Spinal cord (tissue), 10 donors: ENCODE measurements at places on chromosomes 4 and X. TPM values are rescaled to one million over a fixed set of nuclear protein-coding genes. Genes with fewer than 3 reads are reported as not detected.

EPGN gene
- 7.8 TPM for total RNA-seq

NDST4 gene
- 23.1 TPM for total RNA-seq

VEGFC gene
- 3.6 TPM for total RNA-seq

DNA sequence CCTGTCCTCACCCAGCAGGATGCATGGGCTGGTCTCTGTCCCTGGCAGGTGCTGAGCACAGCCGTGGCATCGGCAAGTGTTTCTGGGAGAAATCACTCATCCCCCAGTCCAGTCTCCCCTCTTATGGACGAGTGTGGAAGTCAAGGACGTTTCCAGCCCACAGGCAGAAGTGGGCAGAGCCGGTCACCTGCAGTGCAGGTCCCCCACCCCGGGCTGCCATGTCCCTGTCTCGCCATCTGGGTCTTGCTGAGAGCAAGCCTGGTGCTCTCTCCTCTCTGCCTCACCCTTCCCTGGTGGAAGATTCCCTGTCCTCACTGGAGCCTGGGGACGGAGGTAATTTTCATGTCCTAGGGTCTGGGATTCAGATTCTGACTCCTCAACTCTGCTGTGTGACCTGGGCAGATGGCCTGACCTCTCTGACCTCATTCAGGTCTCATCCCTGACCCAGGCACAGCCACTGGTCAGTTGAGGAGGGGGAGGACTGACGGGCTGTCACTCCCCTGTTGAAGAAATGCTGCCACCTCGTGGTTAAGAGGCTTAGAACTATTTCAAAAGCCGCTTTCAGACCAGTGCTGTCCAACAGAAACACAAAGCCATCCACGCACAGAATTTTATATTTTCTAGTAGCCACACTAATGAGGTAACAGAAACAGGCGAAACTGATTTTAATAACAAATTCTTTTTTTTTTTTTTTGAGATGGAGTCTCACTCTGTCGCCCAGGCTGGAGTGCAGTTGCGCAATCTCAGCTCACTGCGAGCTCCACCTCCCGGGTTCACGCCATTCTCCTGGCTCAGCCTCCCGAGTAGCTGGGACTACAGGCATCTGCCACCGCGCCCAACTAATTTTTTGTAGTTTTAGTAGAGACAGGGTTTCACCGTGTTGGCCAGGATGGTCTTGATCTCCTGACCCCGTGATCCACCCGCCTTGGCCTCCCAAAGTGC lies 1.8 kb downstream of the CPZ start:
- no peaks in the 10 kb centered on the region for H3K36me3 ChIP-seq
- peak overlapping the region; percentile 38 for H3K4me3 ChIP-seq
- H3K27ac ChIP-seq, result no peak overlapping the region
- peaks cover 39% of the 10 kb centered on the region for H3K27me3 ChIP-seq
- H3K4me1 ChIP-seq, result peaks cover 32% of the 10 kb centered on the region

- H3K4me3 ChIP-seq, result no peak overlapping the region
- H3K4me1 ChIP-seq, result no peaks in the 10 kb centered on the region
- DNase-seq, result no peak
- H3K27me3 ChIP-seq, result no peaks in the 10 kb centered on the region
- no peaks in the 10 kb centered on the region for H3K36me3 ChIP-seq
Observed at GRCh38 chr4:40200875-40201801, 4.3 kb downstream of the RHOH start.

DNA sequence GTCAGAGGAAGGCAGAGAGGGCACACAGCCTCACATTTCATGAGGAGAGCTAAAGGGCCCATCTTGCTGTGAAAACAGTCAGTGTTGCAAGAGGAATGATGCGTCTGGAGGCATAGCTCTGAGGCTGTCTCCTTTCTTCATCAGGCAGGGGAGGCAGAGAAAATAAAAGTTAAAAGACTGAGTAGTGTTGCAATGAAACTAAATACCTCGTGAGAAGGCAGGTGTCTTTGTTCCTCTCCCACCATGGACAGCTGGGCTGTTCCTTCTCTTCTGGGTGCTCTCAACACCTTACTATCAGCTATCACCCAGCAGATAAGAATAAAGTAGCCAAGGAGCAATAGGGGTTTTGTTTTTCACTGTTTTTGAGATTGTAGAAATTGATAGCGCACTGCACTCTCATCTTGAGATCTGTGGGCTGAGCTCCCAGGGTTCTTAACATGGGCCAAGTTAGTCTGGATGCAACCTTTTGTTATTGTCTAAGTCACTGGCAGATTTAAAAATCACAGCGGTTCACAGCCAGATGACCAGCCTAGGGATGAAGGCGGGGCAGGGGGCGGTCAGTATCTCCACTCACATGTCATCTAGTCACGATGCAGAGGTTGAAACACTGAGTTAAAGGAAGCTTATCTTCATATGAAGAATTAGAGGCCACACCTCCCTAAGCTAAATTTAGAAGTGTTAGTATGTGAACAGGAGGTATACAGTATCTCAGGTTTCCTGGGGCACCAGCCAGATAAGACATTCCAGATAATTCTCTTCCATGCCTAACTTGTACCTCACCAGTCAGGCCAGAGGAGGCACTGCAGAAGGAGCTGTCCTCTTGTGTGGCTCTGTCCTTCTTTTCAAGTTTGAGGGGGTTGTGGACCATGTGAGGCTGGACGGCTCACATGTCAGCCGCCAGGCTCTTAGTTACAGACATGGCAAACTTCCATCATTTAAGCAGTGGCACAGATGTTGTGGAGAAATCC lies 36.9 kb downstream of the PARM1 start:
- DNase-seq, result no peak
- H3K27me3 ChIP-seq, result no peaks in the 10 kb centered on the region
- no peaks in the 10 kb centered on the region for H3K36me3 ChIP-seq
- H3K4me3 ChIP-seq, result no peak overlapping the region
- no peaks in the 10 kb centered on the region for H3K4me1 ChIP-seq
- no peak overlapping the region for H3K27ac ChIP-seq

DNA sequence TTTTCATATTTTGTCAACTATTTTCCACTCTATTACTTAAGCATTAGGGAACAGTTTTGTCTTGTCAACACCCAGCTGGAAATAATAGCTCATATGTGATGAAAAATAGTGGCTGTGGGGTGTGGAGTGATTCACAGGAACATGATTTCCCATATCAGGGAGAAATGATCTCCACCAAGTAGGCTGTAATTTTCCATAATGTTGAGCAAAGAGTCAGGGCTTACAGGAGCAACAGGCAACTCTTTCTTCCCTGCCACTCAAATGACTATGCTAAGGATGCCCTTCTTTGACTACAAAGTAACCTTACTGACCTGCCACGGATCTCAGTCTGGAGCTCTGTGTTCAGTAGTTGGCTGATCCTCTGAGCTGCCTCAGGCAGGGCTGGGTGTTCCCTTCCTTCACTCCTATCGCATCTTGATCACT lies 90.0 kb upstream of the GATB start:
- DNase-seq, result no peak
- H3K4me3 ChIP-seq, result no peak overlapping the region
- H3K36me3 ChIP-seq, result no peaks in the 10 kb centered on the region
- H3K27me3 ChIP-seq, result no peaks in the 10 kb centered on the region
- H3K27ac ChIP-seq, result no peak overlapping the region
- H3K4me1 ChIP-seq, result no peaks in the 10 kb centered on the region

DNA sequence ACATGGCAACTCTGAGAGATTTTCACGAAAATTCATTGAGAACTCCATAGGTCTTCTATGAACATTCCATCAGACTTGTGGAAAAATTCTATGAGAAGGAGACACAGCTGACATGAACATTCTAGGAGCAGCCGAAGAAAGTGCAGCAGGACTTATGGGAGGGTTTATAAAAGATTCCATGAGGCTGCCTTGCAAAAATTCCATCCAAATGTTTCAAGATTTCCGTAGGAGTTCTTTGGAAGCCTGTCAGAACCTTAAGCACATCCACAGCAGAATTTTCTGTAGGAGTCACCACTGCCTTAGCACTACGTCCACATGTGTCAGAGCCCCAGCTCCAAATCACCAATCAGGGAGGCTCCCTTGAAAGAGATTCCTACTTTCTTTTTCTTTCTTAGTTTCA lies 67.0 kb upstream of the MSX1 start:
- H3K36me3 ChIP-seq, result no peaks in the 10 kb centered on the region
- no peak overlapping the region for H3K27ac ChIP-seq
- no peak overlapping the region for H3K4me3 ChIP-seq
- no peak for DNase-seq

- peak; percentile 65 for DNase-seq
- no peaks in the 10 kb centered on the region for H3K4me1 ChIP-seq
- no peaks in the 10 kb centered on the region for H3K27me3 ChIP-seq
- H3K27ac ChIP-seq, result no peak overlapping the region
- H3K4me3 ChIP-seq, result no peak overlapping the region
- no peaks in the 10 kb centered on the region for H3K36me3 ChIP-seq
Observed at GRCh38 chr4:20395160-20395773, 143.6 kb downstream of the SLIT2 start.

- no peak overlapping the region for H3K27ac ChIP-seq
- no peak overlapping the region for H3K4me3 ChIP-seq
- no peaks in the 10 kb centered on the region for H3K36me3 ChIP-seq
- no peaks in the 10 kb centered on the region for H3K27me3 ChIP-seq
- H3K4me1 ChIP-seq, result no peaks in the 10 kb centered on the region
- no peak for DNase-seq
Observed at GRCh38 chrX:5278908-5279307, 949.8 kb downstream of the NLGN4X start.

DNA sequence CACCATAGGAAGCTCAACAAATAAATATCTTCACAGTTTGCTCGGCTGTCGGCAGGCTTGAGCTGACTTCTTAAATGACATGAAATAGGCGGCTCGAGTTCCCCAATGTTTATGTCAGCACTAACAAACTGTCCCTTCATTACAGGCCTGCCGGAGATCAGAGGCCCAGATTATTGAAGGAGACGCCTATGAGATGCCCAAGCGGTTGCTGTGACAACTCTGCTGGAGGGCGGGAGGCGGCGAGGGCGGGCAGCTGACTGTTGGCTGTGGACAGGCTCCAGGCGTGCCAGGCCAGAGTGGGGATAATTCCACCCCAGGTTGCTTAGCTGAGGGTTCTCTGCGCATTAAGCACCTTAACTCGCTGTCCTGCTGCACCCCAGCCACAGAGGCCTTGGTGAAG lies 39.2 kb upstream of the MSX1 start:
- peak overlapping the region; percentile 83 for H3K27ac ChIP-seq
- no peak overlapping the region for H3K4me3 ChIP-seq
- DNase-seq, result no peak
- no peaks in the 10 kb centered on the region for H3K27me3 ChIP-seq

DNA sequence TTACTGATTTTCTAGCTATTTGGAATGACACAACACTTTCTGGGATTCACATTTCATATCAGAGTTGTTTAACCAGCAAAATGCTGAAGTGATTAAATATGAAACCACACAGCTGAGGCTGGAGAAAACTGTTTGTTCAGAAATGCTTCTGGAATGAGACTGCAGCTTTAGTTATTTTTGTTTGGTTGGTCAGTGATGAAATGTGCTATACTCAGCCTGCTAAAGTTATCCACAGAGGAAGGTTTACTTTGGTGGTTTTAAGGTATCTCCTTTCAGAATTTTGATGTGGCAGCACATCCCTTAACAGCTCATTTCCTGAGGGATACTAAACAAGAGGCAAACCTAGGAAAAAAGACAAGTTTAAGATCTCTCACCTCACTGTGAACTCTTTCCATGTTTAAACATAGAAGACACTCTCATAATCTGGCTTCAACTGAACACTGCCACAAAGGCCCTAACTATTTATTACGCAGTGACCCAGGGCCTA lies 106.6 kb upstream of the PDE5A start:
- peak; percentile 21 for DNase-seq
- H3K4me3 ChIP-seq, result no peak overlapping the region
- no peaks in the 10 kb centered on the region for H3K36me3 ChIP-seq
- no peaks in the 10 kb centered on the region for H3K27me3 ChIP-seq

GRCh38 chr4:3202836-3203820 lies 45.8 kb upstream of the MSANTD1 start:
- H3K36me3 ChIP-seq, result peaks cover 54% of the 10 kb centered on the region
- H3K4me1 ChIP-seq, result peaks cover 7% of the 10 kb centered on the region
- H3K4me3 ChIP-seq, result no peak overlapping the region
- no peak overlapping the region for H3K27ac ChIP-seq
- no peak for DNase-seq

DNA sequence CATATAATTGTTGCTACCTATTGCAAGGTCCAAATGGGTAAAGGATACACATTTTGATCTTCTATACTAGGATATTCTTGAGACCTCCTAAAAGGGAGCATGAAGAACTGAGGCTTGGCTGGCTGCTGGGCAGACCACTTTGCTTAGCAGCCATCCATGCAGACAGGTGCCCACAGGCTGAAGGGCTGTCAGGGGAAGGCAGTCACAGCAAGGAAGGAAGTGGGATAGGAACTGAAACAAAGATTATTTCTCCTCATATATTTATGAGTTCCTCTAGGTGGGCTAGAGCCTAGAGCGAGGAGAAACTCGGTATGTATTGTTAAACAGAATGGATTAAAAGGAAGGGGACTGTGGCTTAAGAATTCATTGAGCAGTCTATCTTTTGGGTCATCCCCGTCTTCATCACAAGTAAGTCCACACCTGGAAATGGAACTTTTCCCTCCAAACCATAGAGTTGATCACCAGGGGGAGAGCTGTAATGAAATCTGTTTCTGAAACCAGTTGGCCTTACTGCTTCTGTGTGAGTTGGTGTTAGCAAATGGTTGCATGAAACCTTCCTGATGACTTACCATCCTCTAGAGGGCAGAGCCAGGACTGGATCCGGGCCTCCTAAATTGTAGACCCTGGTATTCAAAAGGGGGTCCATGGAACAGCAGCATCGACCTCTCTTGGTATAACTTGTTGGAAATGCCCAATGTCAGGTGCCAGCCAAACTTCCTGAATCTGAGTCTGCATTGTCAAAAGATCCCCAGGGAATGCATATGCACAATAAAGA lies 42.3 kb downstream of the AFF2 start:
- no peak overlapping the region for H3K27ac ChIP-seq
- H3K4me3 ChIP-seq, result no peak overlapping the region
- DNase-seq, result no peak
- no peaks in the 10 kb centered on the region for H3K36me3 ChIP-seq
- no peaks in the 10 kb centered on the region for H3K4me1 ChIP-seq

DNA sequence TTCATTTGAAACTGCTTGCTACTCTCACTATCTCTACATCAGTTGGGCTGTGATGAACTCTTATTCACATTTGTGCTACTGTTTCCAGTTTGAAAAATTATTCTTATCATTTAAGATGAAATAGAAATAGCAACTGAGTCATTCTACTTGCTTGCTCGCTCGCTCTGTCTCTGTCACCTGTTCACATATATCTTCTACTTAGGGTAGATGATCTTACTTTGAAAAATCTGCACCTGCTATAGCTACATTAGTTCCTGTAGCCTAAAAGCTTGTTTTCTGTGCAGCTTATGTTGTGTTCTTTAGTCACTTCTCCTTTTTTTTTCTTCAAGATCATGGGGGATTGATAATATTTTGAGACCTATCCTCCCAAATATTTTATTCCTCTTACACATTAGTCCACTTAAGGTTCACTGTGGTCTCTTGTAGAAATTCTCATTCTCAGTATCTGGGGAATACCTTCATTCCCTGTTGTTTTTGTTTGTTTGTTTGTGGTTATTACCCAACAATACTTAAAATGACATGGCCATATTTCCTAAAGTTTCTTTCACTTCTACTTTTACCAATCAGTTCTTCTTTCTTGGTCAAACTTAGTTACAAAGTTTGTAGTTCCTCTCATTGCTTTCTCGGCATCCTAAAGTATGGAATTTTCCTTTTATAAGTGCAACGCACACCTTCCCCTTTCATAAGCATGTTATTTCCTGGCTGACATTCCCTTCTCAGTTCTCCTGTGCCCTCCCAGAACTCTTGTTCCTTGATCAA lies 36.5 kb downstream of the CLCN5 start:
- no peaks in the 10 kb centered on the region for H3K4me1 ChIP-seq
- no peak for DNase-seq
- H3K27ac ChIP-seq, result no peak overlapping the region
- no peaks in the 10 kb centered on the region for H3K27me3 ChIP-seq
- H3K36me3 ChIP-seq, result no peaks in the 10 kb centered on the region
